ENCODE measurements at places on chromosomes 2 and 18. TPM values are rescaled to one million over a fixed set of nuclear protein-coding genes. Genes with fewer than 3 reads are reported as not detected.

DNA sequence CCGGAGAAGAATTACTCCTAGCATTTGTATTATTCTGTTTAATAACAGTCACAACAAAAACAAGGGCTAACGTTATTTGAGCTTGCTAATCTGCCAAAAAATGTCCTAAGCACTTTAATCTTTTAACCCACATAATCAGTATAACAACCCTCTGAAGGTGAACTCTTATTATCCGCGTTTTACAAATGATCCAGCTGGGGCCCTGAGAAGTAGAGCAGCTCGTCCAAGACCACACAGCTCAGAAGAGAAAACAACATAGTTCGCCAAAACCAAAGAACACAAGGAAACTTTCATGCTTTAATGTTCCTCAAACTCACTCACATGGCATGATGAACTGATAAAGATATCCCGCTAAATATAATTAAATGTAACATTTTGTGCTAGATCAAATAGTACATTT lies 159.7 kb upstream of the ZNF236 start:
- no peak for DNase-seq

- no peak for DNase-seq
Measured at GRCh38 chr2:130252880-130253645, 54.8 kb upstream of the TUBA3E start.

DNA sequence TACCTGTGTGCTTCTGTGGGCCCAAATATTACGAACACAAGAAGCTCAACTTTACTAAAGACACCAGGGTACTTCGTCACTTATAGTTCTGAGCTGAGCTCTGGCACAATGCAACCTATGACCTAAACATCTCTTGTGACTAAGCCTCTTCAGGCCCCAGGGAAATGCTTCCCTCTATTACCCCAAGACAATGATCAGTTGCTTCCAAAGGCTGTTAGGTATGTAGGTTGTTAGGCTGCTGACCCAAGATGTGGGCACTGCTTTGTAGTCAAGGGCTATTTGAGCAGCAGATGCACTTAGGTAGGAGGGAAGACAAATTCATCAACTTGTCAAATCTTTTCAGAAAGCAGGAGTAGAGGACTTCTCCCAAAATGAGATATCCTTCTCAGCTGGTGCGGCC lies 640.1 kb downstream of the EPHA4 start:
- no peak for DNase-seq

- no peak for DNase-seq
Measured at GRCh38 chr18:30970196-30970816, 72.2 kb downstream of the DSC3 start.

- DNase-seq = no peak
Measured at GRCh38 chr2:120142528-120143219, 80.5 kb downstream of the TMEM185B start.

GRCh38 chr2:158184001-158184400 lies 82.3 kb downstream of the UPP2 start:
- no peak for DNase-seq

GRCh38 chr18:9613550-9614400 lies 584 bp downstream of the PPP4R1 start:
- DNase-seq = peak; percentile 74

DNA sequence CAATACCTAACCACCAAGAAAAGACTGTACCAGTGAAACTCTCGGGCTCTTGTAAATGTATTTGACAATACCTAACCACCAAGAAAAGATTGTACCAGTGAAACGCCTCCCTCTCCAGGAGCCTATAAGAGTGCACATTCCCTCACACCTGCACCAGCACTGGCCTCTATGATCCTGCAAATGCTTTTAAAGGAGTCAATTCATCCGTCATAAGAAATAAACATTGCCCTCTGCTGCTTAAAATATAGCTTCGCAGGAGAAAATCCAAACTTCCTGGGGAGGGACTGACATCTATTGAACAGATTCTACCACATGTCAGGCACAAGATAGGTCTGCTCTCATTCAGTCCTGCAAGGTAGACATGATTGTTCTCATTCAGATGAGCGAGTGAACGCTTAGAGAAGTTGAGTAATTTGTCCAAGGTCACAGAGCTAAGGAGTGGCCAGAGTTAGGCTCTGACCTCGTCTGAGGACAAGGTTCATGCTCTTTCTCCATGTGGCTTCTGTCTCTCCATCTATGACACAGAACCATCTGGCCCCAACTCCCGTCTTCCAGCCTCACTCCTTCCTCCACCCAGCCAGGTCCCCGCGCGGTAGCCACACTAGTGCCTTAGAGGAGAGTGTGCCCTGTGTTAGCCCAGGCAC lies 38.7 kb downstream of the MCFD2 start:
- no peak for DNase-seq

DNA sequence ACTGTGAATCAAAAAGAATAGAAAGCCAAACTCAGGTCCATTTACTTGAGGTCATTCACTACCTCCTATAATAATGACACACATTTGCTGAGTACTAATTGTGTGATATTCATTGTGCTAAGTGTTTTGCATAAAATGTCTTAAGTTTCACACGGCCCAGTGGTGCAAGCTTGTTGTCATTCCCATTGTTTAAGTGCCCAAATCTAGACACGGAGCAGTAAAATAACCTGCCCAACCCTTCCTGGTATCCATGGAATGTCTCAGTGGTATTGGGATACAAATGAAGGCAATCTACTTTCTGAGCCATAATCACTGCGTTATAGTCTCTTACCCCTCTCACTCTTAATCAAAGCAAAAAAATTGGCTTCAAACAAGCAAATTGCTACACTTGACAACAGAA lies 233.3 kb downstream of the NCKAP5 start:
- DNase-seq = no peak

DNA sequence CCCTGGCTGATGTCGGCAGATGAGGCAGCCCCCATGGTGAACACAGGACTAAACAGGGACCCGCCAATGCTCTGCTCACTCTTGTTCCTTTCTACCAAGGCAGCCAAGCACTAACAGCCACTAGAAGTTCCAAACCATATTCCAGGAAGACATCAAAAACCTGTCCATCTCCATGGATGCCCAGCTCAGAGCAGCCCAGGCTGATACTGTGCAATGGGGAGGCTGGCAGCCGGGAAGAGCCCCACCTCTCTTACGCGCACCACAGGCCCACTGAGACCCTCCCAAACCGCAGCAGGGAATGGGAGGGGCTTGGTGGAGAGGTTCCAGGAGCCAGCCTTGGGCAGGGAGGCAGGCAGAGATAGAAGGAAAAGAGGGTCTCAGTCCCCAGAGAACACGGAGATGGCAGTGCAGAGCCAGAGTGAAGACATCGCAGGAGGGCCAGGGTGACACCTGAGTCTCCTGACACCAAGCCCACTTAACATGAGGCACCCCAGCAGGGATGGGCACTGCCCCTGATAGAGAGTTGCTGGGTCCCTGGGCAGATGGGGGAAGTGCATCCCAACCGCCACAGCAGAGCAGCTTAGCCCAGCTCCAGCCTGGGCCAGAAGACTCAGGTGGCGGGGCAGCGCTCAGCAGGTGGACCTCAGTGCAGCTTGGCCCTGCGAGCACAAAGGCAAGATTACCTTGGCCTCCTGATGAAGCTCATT lies 3.4 kb downstream of the HS6ST1 start:
- DNase-seq = peak; percentile 32

- peak; percentile 90 for DNase-seq
Measured at GRCh38 chr2:237290261-237290660, 123.7 kb downstream of the COL6A3 start.

- DNase-seq = no peak
Measured at GRCh38 chr2:132667706-132668105, 2.3 kb downstream of the LYPD1 start.

GRCh38 chr2:189439342-189439741 lies 1.9 kb upstream of the WDR75 start:
- DNase-seq = no peak

GRCh38 chr2:188345426-188345825 lies 53.8 kb downstream of the GULP1 start:
- DNase-seq = no peak

- no peak for DNase-seq
Measured at GRCh38 chr2:62724106-62724505, 18.6 kb downstream of the EHBP1 start.

DNA sequence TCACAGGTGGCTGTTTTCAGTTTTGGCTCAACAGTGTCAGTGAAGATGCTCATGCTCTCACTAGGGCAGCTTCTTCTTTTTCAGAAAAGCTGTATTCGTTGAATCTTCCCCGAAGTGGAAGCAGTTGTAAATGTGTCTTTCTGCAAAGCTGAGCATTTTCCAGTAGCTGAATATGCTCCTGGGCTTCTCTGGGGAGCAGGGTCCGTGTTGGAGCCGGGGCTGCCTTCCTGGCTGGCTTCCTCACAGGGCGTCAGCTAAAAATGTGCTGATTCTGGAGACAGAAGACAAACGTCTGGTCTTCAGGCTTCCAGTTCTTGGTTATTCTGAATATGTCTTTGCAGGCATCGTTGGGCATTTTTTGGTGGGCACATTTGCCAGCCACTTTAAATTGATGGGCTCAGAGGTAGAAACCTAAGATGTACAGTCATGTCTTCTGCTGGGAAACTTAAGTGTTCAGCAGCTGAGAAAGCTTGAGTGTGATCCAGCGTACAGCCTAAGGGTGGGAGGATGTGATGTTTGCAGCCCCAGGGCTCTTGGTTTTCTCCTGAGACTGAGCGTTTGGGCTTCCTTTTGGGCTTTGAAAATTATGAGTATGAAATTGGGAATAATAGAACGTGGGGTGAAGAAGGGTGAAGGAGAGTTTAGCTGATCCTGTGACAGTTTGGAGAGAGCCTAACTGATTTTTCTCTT lies 19.0 kb downstream of the SETBP1 start:
- no peak for DNase-seq

- no peak for DNase-seq
Measured at GRCh38 chr18:48938827-48939204, 11.9 kb downstream of the SMAD7 start.

- no peak for DNase-seq
Measured at GRCh38 chr2:98314251-98314650, 32.0 kb upstream of the CNGA3 start.

- no peak for DNase-seq
Measured at GRCh38 chr2:10860814-10861325, 48.3 kb upstream of the PDIA6 start.

GRCh38 chr2:199784512-199784911 lies 66.5 kb downstream of the FTCDNL1 start:
- no peak for DNase-seq

DNA sequence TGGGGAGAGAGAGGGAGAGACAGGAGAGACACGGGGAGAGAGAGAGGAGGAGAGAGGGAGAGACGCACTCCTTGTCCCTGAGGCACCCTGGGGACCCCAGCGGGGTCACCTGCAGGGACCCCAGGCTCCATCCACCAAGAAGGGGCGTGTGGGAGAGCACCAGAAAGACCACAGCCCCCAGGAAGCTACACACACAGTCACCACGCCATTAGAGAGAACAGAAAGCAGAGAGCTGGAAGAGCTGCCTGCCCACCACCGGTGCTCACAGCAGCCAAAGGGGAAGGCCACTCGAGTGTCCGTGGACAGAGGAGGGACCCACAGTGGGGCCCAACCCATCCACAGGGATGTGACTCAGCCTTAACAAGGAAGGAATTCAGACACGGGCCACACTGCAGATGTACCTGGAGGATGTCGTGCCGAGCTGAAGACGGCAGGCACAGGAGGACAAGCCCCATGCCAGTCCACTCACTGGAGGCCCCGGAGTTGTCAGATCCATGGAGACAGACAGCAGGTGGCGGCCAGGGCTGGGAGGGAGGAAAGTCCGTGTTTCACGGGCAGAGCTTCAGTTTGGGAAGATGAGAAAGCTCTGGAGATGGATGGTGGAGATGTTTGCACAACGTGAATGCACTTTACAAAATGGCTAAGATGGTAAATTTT lies 11.5 kb upstream of the NFATC1 start:
- peak; percentile 70 for DNase-seq

DNA sequence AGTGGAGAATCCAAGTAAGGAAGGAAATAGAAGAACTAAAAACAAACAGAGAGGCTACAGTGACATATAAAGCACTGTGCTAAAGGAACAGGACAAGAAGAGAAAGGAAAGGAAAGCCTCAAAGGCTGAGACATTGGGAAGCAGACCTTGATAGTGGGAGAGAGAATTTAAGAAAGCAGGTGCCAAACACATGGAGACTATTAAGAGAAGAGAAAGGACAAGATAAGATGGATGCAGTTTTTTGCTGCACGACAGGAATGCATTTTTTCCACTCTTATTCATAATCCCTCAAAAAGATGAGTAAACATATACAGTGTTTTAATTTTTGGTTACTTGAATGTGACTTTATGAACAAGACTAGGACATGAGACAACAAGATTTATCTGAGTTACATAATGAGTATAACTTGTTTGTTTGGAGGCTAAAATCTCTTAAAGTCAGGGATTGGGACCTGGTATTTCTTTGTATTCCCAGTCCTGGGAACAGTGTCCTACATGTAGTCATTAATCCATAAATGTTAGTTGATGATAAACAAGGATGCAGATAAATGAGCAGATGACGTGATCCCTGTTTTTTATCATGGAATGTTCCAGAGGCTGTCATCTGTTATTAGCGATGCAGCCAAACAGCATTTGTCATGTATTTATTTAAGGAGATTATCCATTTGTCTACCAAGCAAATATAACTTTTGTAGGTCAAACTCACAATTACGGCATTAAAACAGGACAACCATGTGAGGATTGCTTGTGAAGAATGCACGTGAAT lies 141.7 kb downstream of the DNER start:
- DNase-seq = no peak

GRCh38 chr2:2021995-2022394 lies 277.7 kb upstream of the PXDN start:
- no peak for DNase-seq

The REEP1 gene
- 36.3 TPM for total RNA-seq

The CNDP1 gene
- 0.49 TPM for total RNA-seq

The CD8B gene
- total RNA-seq = 1.2 TPM

The GPAT2 gene
- 4.8 TPM for total RNA-seq

The C1QL2 gene
- total RNA-seq = not detected

The EVA1A gene
- total RNA-seq = 1.7 TPM

The NT5C1B gene
- total RNA-seq = not detected

The PROC gene
- total RNA-seq = not detected

The UBXN4 gene
- 85.8 TPM for total RNA-seq

The APCDD1 gene
- 7.6 TPM for total RNA-seq

The OSR1 gene
- 48.6 TPM for total RNA-seq

The BUB1 gene
- total RNA-seq = 2.5 TPM

The RNF152 gene
- total RNA-seq = 24.9 TPM

The VWA3B gene
- total RNA-seq = 1.0 TPM

The MROH2A gene
- not detected for total RNA-seq

The SIX2 gene
- total RNA-seq = 6.0 TPM
